ENCODE measurements at places on chromosomes 6 and 20. TPM values are rescaled to one million over a fixed set of nuclear protein-coding genes. Genes with fewer than 3 reads are reported as not detected.

The TMEM200A gene
- total RNA-seq, result 134 TPM

The TMEM244 gene
- not detected for total RNA-seq

The OOEP gene
- total RNA-seq, result 0.30 TPM

The PRRT1 gene
- total RNA-seq, result 0.39 TPM

The MICB gene
- 15.8 TPM for total RNA-seq

The KIF13A gene
- total RNA-seq, result 88.7 TPM

The RAD21L1 gene
- total RNA-seq, result 0.13 TPM

The GFRAL gene
- not detected for total RNA-seq

The HLA-DMB gene
- total RNA-seq, result 0.07 TPM

The C6orf58 gene
- total RNA-seq, result not detected

The GPR6 gene
- not detected for total RNA-seq

The ATP6V1G2 gene
- total RNA-seq, result 4.3 TPM

The SIGLEC1 gene
- not detected for total RNA-seq

The COX4I2 gene
- 0.13 TPM for total RNA-seq

The ERVFRD-1 gene
- not detected for total RNA-seq

The GSTA2 gene
- total RNA-seq, result not detected

The FGD2 gene
- total RNA-seq, result not detected

The SLC22A3 gene
- total RNA-seq, result 13.5 TPM

The KHDC1L gene
- not detected for total RNA-seq

The SLC17A3 gene
- total RNA-seq, result not detected

The BPIFB1 gene
- 0.07 TPM for total RNA-seq

The GNAS-AS1 gene
- 0.72 TPM for total RNA-seq

The LAMA4 gene
- total RNA-seq, result 518 TPM

The VSTM2L gene
- 2.1 TPM for total RNA-seq

The CRYBG1 gene
- total RNA-seq, result 20.0 TPM

The POU3F2 gene
- not detected for total RNA-seq

The FERMT1 gene
- 6.4 TPM for total RNA-seq

The RSPO4 gene
- total RNA-seq, result not detected

The ZNF831 gene
- total RNA-seq, result not detected

The EPB41L1 gene
- 42.2 TPM for total RNA-seq

The GJA1 gene
- total RNA-seq, result 563 TPM

The DSP gene
- 11.4 TPM for total RNA-seq

The CST2 gene
- total RNA-seq, result 17.5 TPM

The FAM83C gene
- not detected for total RNA-seq

The HS3ST5 gene
- not detected for total RNA-seq

The PGC gene
- total RNA-seq, result not detected

The PEX3 gene
- total RNA-seq, result 22.4 TPM

The HLA-DQB1 gene
- not detected for total RNA-seq

The MATN4 gene
- total RNA-seq, result not detected

The RNF144B gene
- 2.7 TPM for total RNA-seq

The EPPIN gene
- total RNA-seq, result 0.39 TPM

The RIPOR2 gene
- total RNA-seq, result 2.9 TPM

The TREML2 gene
- not detected for total RNA-seq

The PHF10 gene
- 27.0 TPM for total RNA-seq

The PTPRT gene
- under 0.01 TPM for total RNA-seq

The VSX1 gene
- total RNA-seq, result not detected

The YIPF3 gene
- total RNA-seq, result 105 TPM

The MRAP2 gene
- 2.7 TPM for total RNA-seq

The ULBP2 gene
- 14.9 TPM for total RNA-seq

The SYCP2 gene
- total RNA-seq, result 0.36 TPM

The BPI gene
- total RNA-seq, result 0.30 TPM

The TP53INP2 gene
- 7.6 TPM for total RNA-seq

The ENPP3 gene
- 0.23 TPM for total RNA-seq

The PTCHD4 gene
- 4.4 TPM for total RNA-seq
